Bronchial smooth muscle cell (primary cell): ENCODE measurements at places on chromosomes 2 and 18. TPM values are rescaled to one million over a fixed set of nuclear protein-coding genes. Genes with fewer than 3 reads are reported as not detected.

The CERKL gene
- 0.09 TPM in 1 of 2 replicates, not detected in the other for total RNA-seq

The PHLPP1 gene
- total RNA-seq = 1.9 and 4.0 TPM in 2 replicates

The ABCG8 gene
- not detected in 2 replicates for total RNA-seq

The DOK6 gene
- 3.2 and 9.0 TPM in 2 replicates for total RNA-seq

The NEU2 gene
- total RNA-seq = not detected in 2 replicates

The GPR35 gene
- 0.32 and 0.52 TPM in 2 replicates for total RNA-seq

The BCL11A gene
- under 0.01 and 0.17 TPM in 2 replicates for total RNA-seq

The GREB1 gene
- 0.47 and 0.60 TPM in 2 replicates for total RNA-seq

The CFAP221 gene
- total RNA-seq = not detected in 2 replicates

The FN1 gene
- 2,780 and 3,784 TPM in 2 replicates for total RNA-seq
